ENCODE measurements at places on chromosomes 3 and 15.

DNA sequence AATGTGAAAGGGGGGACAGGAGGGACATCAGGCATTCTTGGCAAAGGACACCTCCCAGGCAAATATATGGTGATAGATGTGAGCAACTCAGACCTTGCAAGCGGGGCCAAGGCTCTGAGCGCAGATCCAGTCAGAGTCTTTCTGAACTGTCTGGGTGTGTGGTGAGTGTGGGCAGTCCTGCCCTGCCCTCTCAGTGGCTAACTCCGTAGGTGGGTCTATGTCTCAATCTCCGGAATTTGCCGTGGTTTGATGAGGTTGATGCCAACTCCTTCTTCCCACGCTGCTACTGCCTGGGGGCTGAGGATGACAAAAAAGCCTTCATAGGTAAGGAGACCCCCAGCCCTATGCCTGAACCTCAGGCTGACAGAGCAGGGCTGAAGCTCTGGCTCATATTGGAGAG lies 7.4 kb downstream of the TTLL3 start:
- DNase-seq: no peak

DNA sequence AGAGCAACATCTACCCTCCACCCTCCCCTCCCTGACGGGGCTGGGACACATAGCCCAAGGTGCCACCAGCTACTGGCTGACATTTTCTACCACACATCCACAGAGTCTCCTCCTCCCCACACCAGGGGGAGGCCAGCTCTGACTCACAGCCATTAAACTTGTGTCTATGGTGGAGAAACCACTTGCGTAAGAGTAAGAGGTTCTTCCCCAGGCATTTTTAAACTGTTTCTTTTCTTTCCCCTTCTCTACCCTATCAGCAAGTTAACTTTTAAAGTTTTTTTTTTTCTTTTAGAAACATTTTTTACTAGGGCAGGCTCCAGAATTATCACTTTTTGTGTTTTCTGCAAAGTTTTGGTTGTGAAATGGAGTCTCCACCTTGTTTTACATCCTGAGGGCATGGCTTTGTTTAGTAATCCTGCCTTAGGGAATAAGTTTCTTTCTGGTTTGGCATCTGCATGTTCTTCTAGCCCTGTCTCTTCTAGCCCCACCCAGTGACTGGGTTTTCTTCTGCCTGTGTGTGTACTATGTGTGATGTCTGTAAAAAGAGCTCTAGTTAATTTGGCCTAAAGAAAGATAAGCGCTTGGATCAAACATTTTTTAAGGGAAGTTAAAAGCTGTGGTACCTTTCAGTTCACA lies 148.8 kb upstream of the GADL1 start:
- no peak for DNase-seq

GRCh38 chr15:32007355-32007960 lies 22.9 kb upstream of the CHRNA7 start:
- DNase-seq: no peak

- DNase-seq: no peak
These were observed 70.2 kb downstream of the PCOLCE2 start for GRCh38 chr3:142818651-142819050.

Measured in stimulated activated CD8-positive, alpha-beta memory T cell treated with anti-CD3 and anti-CD28 coated beads, Interleukin-4, amount 100 ng/mL, for 24 hours (primary cell).